ENCODE measurements at places on chromosomes 5 and 9. TPM values are rescaled to one million over a fixed set of nuclear protein-coding genes. Genes with fewer than 3 reads are reported as not detected.

TNC gene
- total RNA-seq: 0.80 TPM

PCDHGA11 gene
- 12.5 TPM for total RNA-seq

EQTN gene
- total RNA-seq: not detected

SHLD3 gene
- total RNA-seq: 8.0 TPM

NR2F1-AS1 gene
- 21.5 TPM for total RNA-seq

RANBP17 gene
- 8.0 TPM for total RNA-seq

PRR16 gene
- total RNA-seq: 0.66 TPM

PLEKHG4B gene
- under 0.01 TPM for total RNA-seq

PPIC gene
- total RNA-seq: 26.3 TPM

STK32A gene
- not detected for total RNA-seq

NMRK1 gene
- total RNA-seq: 31.0 TPM

GADD45G gene
- 0.53 TPM for total RNA-seq

CDH10 gene
- under 0.01 TPM for total RNA-seq

PFN3 gene
- total RNA-seq: not detected

SCAI gene
- total RNA-seq: 12.2 TPM

FOXD4L6 gene
- not detected for total RNA-seq

TRIM36 gene
- total RNA-seq: 0.43 TPM

GMCL2 gene
- total RNA-seq: not detected

GPR150 gene
- 0.29 TPM for total RNA-seq

All from thoracic aorta endothelial cell (primary cell).